NCI-H460 (cell line): ENCODE measurements at places on chromosomes 12 and 14.

DNA sequence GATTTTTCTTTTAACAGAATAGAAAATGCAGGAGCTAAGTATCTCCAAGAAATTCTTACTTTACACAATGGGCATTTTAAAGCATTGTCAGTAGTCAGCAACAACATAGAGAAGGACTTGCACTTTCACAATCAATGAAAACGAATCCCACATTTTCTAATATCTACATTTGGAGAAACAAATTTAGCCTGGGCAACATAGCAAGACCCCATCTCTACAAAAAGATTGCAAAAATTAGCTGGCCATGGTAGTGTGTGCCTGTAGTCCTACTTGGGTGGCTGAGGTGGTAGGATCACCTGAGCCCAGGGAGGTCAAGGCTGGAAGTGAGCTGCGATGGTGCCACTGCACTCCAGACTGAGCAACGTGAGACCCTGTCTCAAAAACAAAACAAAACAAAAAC, 30.6 kb upstream of the C2CD5 start:
- no peak for DNase-seq

GRCh38 chr12:116859079-116859478, 22.2 kb downstream of the HRK start:
- no peak for DNase-seq

GRCh38 chr14:105888784-105889665, 362.6 kb downstream of the TMEM121 start:
- no peak for DNase-seq

GRCh38 chr12:85130646-85131045, 94.5 kb downstream of the LRRIQ1 start:
- DNase-seq: no peak

DNA sequence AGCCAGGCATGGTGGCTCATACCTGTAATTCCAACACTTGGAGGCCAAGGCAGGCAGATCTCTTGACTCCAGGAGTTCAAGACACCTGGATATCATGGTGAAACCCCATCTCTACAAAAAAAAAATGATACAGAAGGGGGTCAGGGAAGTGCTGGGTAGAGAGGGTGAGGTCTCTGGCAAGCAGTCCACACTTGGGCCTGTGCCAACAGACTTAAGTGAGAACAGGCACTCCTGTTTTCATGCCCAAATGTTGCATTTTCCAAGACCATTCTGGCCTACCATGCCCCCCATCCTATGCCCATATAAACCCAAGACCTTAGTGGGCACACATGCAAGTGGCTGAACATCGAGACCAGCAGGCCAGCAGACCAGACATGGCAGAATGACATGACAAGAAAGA, 16.0 kb upstream of the CMAS start:
- DNase-seq: no peak

GRCh38 chr12:124861492-124861891, 2.2 kb downstream of the SCARB1 start:
- DNase-seq: peak; percentile 69

DNA sequence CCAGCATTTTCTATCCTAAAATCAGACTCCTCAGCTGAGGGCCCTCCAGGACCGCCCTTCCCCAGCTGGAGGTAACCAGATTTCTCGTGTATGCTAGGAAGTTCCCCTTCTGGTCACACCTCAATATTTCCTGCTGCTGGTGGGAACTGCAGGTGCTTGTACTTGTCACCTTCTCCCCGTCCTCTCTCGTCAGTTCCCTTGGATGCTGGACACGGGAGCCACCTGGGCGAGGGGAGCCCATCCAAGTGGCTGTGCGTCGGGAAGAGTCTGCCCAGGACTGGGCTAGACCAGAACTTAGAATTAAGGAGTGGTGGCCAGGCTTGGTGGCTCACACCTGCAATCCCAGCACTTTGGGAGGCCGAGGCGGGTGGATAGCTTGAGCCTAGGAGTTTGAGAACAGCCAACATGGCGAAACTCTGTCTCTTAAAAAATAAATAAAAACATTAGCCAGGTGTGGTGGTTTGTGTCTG, 23.2 kb upstream of the KIF26A start:
- DNase-seq: no peak

DNA sequence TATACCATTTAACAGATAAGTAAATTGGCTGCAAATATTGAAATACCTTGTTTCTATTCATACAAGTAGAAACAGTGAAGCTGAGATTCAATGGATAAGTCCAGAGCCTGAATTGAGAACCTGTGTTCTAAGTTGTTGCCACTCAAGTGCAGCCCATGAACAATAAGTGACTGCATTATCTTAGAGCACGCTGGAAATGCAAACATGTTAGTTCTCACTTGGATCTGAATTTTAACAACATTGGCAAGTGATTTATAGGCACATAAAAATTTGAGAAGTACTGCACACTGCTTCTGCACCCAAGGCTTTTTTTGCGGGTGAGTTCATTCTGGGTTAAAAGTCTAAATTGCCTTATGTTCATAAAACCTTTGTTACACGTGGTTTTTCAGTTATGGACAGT, 484.3 kb downstream of the NAV3 start:
- no peak for DNase-seq

- DNase-seq: no peak
These were observed 153.3 kb downstream of the NTF3 start for GRCh38 chr12:5585178-5585577.

DNA sequence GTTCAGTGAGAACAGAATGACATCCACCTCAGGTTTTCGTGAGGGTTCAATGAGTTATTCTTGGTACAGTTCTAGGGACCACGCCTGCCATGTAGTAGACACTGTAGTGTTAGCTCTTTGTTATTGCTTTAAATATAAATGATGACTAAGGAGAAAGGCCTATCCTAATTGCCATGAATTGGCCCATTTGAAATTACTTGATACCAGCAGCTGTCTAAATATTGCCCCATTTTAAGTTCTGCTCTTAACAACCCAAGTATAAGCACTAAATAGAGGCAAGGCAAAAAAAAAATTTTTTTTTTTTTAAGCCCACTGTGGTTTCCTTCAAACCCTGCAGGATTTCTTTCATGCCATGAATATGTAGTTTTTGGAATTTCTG, 84.5 kb downstream of the BORCS5 start:
- no peak for DNase-seq
